ENCODE measurements at places on chromosomes 3 and 15. TPM values are rescaled to one million over a fixed set of nuclear protein-coding genes. Genes with fewer than 3 reads are reported as not detected.

The GABRR3 gene
- not detected for total RNA-seq

The LRTM1 gene
- total RNA-seq = not detected

The WDR5B gene
- total RNA-seq = 2.9 TPM

The ALS2CL gene
- 33.1 TPM for total RNA-seq

The RASSF1 gene
- 10.5 TPM for total RNA-seq

The IL5RA gene
- total RNA-seq = 0.17 TPM

The FBXO40 gene
- total RNA-seq = 228 TPM

The GOLGA8R gene
- 5.2 TPM for total RNA-seq

The AMOTL2 gene
- total RNA-seq = 53.9 TPM

The LAMB2 gene
- 798 TPM for total RNA-seq

The ECE2 gene
- total RNA-seq = not detected

The MAGI1 gene
- 37.5 TPM for total RNA-seq

The DUOXA1 gene
- total RNA-seq = 0.59 TPM

The MUC20 gene
- total RNA-seq = 3.6 TPM

The ALDH1A2 gene
- total RNA-seq = 10.4 TPM

The RLBP1 gene
- not detected for total RNA-seq

The COL7A1 gene
- 24.5 TPM for total RNA-seq

The CCDC13 gene
- total RNA-seq = 0.17 TPM

The GOLGA6L4 gene
- total RNA-seq = 0.50 TPM

The ARHGEF3 gene
- total RNA-seq = 17.6 TPM

The NCEH1 gene
- 63.6 TPM for total RNA-seq

The CLDN16 gene
- not detected for total RNA-seq

The THSD4 gene
- total RNA-seq = 80.7 TPM

The MCTP2 gene
- 2.1 TPM for total RNA-seq

The NAALADL2 gene
- total RNA-seq = 3.1 TPM

The IL16 gene
- 5.5 TPM for total RNA-seq

The FBXL22 gene
- 42.4 TPM for total RNA-seq

The INKA1 gene
- 1.7 TPM for total RNA-seq

The SCN11A gene
- not detected for total RNA-seq

The AADAC gene
- total RNA-seq = 0.35 TPM

The COL6A6 gene
- 1.6 TPM for total RNA-seq

The RBM5 gene
- 73.8 TPM for total RNA-seq

The FBLN2 gene
- total RNA-seq = 53.8 TPM

The SPESP1 gene
- 4.2 TPM for total RNA-seq

The KBTBD8 gene
- total RNA-seq = 5.8 TPM

The SAMD7 gene
- total RNA-seq = not detected

The POPDC2 gene
- 586 TPM for total RNA-seq
